ENCODE measurements at places on chromosomes 7 and 10.

DNA sequence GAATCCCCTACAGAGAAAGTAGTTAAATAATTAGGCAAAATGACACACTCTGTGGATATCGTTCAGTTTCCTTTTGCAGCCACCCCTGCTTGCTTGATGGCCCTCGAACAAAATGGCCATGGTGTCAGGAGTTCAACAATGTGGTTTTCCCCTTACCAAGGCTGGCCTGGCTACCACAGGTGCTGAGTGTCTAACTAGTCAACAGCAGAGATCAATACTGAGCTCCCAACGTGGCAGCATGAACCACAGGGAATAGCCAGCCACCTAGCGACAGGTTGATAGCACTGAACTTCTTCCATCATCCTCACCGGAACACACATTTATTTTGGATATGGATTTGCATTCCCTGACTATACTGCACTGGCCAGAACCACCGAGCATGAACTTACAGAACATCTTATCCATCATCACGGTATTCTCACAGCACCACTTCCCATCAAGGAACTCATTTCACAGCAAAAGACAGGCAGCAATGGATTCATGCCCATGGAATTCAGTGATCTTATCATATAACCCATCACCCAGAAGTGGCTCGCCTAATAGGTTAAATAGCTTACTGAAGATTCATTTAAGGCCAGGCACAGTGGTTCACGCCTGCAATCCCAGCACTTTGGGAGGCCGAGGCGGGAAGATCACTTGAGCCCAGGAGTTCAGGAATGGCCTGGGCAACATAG is 6.3 kb downstream of the C10orf67 start:
- DNase-seq, result peak; percentile 23

- no peak for DNase-seq
These were observed 5.6 kb downstream of the MORN4 start for GRCh38 chr10:97627731-97628130.

GRCh38 chr7:130741331-130741995 is 7.5 kb upstream of the KLF14 start:
- DNase-seq, result no peak

GRCh38 chr10:44911081-44911540 is at the start of gene TMEM72:
Gene TMEM72, plus strand, starts transcription at chr10:44911337. Its CDS starts 176 bp downstream, at chr10:44911513.
- no peak for DNase-seq

GRCh38 chr10:30359373-30360206 is 10.5 kb upstream of the MTPAP start:
- DNase-seq, result peak; percentile 84

DNA sequence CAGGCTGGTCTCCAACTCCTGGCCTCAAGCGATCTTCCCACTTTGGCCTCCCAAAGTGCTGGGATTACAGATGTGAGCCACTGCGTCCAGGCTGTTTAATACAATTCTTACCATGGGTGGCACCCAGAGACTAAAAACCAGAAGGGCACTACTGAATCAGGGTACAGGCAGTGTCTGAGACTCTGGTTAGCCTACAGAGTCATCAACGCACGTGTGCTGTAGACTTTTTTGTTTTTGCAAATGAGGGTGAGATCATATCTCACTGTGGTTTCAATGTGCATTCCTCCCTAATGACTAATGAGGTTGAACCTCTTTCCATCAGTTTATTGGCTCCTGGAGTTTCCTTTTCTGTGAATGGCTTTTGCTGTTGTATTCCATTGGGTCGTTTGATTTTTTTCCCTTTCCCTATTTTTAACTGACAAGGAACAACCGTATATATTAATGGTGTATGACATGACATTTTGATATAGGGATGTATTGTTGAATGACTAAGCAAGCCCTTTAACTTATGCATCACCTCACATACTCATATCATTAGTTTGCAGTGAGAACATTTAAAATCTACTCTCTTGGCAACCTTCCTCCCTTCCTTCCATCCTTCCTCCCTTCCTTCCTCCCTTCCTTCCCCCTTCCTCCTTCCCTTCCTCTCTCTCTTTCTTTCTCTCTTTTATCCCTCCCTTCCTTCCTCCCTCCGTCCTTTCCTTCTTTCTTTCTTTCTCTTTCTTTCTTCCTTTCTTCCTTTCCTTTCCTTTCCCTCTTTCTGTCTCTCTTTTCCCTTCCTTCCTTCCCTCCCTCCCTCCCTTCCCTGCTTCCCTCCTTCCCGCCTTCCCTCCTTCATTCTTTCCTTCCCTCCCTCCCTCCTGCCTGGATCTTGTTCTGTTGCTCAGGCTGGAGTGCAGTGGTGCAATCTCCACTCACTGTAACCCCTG is 9.3 kb upstream of the TMEM270 start:
- no peak for DNase-seq

DNA sequence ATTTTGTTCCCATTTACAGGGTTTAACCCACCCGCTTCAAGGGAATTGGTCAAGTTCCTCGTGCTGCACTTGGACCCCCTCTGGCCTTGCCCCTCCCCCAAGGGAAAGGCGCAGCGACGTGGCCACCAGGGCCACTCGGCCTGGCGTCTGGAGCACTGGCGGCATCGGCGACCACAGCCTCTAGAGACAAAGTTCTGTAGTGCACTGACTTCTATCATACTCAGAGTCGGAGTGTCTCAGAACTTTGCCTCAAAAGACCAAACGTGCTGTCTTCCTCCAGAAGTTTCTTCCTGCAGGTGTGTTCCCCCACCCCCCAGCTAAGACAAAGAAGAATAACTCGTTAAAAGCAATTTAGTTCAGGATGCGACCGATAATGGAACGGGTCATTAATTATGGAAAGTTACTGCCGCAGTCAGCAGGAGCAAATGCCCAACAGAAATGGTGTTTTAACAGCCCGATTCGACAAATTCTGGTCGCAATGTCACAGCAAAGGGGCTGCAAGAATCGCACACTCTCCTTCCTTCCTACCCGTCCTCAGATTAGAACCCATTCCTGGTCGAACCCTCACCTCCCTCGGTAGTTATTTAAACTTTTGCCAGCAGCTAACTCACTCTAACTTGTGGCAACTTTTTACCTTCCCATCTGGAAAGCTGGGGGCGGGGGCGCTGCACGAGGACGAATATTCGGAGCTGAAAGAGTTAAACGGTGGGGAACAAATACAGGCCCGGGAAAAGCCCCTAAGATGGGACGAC is 202.1 kb upstream of the NFE2L3 start:
- DNase-seq, result peak; percentile 66

DNA sequence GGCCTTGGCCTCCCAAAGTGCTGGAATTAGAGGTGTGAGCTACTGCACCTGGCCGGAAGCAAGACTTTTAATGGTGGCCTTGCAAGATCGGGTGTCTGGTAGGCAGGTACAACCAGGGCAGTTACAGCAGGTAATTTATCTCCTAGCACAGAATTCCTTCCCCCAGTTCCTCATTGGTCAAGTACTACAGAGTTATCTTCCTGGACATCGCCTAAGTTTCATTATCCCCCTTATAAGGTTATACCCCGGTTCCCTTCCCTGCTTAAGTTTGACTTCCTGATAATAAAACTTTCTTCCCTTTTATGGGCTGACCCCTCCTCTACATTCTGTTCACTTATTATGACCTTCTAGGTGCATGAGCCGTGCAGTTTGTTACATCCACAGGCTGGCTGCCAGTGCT is 19.0 kb upstream of the CYP3A43 start:
- no peak for DNase-seq

DNA sequence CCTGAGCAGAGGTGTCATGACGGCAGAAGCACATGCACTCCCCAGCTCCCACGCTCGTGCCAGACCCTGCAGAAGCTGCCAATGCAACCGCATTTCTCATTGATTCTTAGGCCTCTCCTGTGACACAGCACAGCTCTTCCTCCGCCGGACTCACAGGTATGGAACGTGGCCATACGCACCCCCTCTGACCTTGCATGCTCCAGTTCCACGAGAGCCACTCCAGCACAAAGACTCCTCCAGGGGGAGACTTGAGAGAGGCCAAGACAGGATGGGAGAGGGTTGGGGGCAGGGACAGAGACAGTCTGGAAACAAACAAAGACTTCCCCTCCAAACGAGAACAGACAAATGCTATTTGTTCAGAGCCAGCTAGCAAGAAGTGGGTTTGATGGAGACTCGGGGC is 124.3 kb upstream of the PPP2R2D start:
- DNase-seq, result no peak

DNA sequence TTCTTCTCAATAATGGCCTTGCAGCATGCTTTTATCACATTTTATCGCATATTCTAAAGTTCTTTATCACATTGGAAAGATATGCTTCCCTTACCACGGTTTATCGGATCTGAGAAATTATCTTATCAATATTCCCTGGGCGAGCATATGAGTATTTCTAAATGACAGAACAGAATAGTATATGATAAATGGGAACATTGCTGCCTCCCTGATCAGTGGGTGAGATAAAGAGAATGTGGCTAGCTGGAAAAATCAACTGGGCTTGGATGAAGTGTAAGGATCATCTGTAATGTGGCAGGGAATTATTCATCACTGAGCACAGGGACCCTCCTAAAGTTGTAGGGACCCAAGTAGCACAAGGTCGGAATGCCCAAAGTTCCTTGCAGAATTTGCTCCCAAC is 667.4 kb upstream of the NRP1 start:
- no peak for DNase-seq

DNA sequence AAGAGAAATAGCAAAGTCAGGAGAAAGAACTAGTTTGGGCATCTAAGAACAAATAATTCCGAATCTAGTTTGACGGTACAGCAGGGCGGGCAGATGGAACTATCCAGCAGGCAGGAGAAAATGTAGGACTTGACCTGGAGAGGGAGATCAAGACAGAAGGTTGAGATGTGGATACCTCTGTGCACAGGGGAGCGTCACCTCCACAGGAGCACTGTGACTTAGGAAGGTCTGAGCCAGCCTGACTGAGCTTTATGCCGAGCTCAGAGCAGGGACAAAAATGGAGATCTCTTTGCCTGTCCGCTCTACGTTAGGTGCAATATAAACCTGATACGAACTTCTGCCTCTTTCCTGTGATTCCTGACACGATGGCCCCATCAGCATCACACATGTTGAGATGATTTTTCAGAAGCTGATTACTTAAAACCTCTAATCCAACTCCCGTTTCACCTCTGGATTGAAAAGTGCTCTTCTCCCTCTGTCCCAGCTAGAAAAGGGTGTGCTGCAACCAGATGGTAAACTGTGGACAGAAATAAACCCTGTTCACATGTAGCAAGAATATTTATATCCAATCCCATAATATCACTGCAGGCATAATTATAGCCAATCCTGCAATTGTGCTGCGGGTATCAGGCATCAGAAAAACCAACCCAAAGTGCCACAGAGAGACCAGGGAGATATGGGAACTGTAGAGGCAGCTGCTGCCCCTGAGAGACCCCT is 13.6 kb upstream of the SORBS1 start:
- no peak for DNase-seq

DNA sequence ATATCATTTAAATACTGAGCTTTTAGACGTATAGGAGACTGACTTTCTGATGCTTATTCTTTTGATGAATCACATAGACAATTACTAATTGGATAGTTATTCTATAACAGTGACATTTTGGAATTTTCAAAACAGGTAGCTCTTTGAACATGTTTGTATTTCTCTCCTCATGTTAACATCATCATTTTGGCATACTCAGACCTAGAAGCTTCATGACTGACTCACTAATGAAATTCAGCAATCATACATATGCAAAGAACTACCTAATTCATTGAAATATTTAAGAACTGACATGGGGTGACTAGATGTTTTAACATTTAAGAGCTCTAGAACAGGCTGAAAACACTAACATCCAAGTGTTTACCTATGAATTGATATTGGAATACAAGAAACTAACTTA is 192.3 kb downstream of the VTI1A start:
- no peak for DNase-seq

DNA sequence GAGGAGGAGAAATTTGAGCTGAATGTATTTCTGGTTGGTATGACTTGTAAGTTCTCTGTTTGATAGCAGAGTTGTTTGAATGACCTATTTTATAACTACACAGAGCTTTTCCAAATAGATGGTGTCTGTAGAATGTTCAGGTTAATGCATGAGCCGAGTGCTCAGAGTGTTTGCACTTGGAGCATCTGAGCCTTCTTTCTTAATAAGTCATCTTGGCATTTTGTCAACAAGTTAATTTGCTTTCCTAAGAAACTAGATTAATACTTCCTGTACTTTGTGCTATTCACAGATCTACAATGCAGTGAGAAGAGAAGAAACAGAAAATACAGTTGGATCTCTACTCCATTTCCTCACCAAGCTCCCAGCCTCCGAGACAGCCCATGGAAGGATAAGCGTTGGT is 138.2 kb downstream of the PLCE1 start:
- DNase-seq, result no peak

GRCh38 chr10:119104654-119105015 is 722 bp downstream of the DENND10 start:
- peak; percentile 22 for DNase-seq

- no peak for DNase-seq
These were observed 101.3 kb upstream of the FZD8 start for GRCh38 chr10:35743351-35743750.

DNA sequence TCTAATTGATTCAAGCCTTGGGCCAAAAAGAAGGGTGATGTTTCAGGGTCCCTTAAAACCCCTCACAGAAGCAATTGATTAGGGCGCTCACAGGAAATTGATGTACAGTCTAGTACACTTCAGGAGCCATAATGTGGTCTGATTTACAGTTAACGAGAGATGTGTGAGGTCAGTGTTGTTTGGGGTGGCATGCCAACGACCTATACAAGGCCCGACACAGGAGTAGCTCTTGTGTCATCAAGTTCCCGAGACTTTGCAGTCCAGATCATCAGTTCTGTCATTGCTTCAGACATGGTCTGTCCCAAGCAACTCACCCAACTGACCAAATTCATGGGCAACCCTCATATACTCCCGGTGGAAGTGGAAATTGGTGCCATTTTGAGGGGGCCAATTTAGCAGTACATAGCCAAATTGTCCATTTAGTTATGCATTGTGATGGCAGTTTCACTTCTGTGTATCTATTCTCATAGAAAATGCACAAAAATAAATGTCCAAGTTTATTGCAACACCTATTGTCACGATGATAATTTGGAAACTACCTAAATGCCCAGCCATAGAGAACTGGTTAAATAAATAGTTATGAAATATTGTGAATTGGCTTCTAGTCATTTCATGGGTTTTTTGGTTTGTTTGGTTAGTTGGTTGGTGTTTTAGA is 18.0 kb upstream of the ARID5B start:
- no peak for DNase-seq

DNA sequence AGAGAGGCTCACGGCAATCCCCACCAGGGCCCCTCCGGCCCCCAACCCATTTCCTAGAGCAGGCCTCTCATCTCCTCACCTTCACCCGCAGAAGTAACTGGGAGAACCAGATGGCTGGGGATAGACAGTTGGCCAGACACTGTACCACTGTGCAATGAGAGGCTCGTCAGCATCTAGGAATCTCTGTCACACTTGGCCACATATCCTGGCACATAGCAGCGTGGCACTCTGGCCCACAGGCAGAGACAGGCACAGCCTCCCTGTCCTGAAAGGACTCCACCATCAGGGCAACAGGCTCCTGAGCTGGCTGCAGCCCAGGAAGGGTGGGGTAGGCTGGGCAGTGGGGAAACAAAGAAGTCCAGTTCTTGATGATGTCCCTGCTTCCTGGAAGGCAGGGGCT is 45.8 kb downstream of the C10orf143 start:
- DNase-seq, result no peak

- DNase-seq, result no peak
These were observed 63.3 kb downstream of the AKR1B1 start for GRCh38 chr7:134395604-134396003.

- peak; percentile 9 for DNase-seq
These were observed 288.7 kb upstream of the AUTS2 start for GRCh38 chr7:69309601-69310000.
